Liver (tissue), 10 donors: ENCODE measurements at places on chromosomes 7 and 10. TPM values are rescaled to one million over a fixed set of nuclear protein-coding genes. Genes with fewer than 3 reads are reported as not detected.

COBL gene
- polyA plus RNA-seq, result 12.8 TPM

- no peak for DNase-seq
Observed at GRCh38 chr10:88383276-88383675, 199.8 kb downstream of the RNLS start.

ELN gene
- 2.7 TPM for polyA plus RNA-seq

DNA sequence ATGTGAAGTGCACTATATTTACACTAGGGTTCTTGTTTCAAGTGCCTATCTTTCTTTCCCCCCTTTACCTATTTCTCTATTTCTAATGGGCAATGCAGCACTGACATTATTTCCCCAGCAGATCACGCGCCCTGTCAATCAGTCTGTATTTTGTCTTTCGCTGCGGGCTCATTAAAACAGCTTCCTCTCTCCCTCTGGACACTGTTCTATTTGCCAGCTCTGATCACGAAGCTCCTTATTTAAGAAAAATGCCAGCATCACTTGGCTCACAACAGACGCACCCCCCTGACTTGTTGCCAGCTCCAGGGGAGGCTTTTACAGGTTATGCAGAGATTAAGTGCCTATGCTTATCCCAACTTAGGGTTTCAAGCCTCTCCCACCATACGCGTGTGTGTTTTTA, 78.5 kb downstream of the EBF3 start:
- DNase-seq, result no peak

NYAP1 gene
- polyA plus RNA-seq, result not detected

HMX3 gene
- not detected for polyA plus RNA-seq

DNA sequence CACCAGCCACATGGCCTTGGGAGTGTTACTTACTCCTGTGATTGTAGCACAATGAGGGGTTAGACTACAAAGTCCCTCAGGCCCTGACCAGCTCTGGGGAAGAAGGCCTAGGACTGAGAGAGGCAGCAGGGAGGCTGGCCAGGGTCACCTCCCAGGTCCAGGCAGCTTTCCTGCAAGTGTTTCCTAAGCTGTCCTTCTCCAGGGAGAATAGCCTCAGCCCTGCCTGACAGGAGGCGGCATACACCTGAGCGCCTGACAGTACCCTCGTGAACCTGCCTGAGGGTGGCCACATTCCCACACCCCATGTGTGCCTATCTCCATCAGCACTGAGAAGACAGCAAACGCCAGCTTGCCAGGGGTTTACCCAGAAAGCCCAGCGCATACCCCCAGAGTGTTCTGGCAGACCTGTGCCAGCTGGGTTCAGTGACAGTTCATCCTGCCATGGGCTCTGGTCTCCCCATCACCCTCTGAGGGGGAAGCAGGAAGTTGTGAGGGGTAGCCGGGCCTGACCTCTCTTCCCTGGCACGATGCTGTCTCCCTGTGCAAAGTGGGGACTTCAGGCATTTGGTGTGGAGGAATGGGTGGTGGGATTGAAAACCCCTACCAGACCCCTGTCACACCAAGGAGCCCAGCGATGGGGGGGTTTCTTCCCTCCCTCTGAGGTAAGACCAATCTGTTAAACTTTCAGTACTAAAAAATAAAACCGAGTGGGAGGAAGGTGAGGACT, 56.3 kb upstream of the CAMK2B start:
- no peak for DNase-seq

SLC39A12 gene
- not detected for polyA plus RNA-seq

GTPBP10 gene
- polyA plus RNA-seq, result 7.2 TPM

- DNase-seq, result no peak
Observed at GRCh38 chr10:130377986-130378540, 241.9 kb downstream of the GLRX3 start.

- DNase-seq, result no peak
Observed at GRCh38 chr7:1508277-1508758, 4.1 kb upstream of the INTS1 start.

DNA sequence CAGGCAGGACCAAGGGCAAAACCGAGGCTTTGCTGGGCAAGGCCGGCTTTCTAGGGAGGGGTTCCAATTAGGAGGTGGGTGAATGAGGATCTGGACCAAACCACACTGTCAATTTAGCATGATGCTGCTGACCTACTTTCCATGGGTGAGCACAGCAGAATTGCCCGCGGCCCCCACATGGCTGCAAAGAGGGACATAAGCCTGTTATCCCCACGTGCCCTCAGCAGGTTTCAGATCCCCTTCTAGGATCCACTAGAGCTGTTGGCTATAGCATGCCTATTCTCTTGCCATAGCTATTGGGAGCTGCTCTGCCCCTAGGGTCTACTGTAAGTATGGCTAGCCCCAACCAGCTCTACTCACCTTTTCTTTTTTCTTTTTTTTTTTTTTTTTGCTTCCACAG, 102.8 kb downstream of the COL13A1 start:
- no peak for DNase-seq

GRCh38 chr7:73952266-73952665, 75.7 kb upstream of the ELN start:
- no peak for DNase-seq

DNA sequence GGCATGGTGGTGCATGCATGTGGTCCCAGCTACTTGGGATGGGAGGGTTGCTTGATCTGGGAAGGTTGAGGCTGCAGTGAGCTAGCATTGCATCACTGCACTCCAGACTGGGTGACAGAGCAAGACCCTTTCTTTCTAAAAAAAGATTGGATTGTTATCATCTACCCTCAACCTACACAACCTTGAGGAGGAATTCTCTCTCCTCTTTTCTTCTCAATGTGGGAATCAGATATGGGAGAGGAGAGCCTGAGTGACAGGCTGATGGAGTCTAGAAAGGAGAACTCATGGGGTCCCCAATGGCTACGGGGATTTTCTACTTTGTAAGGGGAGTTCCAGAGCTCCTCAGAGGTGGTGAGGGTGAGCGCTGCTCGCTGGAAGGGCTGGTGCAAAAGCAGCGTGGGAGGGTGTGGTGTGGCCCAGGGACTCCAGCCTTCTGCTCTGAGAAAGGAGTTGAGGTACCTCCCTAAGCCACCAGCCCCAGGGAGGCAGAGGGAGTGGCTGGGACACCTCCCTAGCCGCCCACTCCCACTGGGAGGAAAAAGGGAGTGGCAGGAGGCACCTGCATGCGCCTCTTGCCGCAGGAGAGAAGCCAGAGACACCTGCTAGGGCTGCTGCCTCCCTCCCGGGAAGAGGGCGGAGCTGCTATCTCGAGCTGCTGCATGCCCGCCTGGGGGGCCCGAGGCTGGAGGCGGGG, 48.4 kb downstream of the GATA3 start:
- DNase-seq, result no peak

DNA sequence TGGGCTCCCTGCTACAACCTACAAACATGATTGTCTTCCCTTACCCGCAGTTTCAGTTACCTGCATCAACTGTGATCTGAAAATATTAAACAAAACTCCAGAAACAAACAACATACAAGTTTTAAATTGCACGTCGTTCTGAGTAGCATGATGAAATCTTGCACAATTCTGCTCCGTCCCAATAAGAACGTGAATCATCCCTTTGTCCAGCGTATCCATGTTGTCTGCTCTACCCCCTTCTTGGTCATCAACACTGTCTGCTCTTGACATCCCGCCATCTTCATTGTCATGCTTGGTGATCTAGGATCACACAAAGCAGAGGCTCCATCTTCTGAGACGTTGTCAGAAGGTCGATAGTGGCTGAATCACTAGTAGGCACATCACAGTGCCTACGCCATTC, 53.9 kb downstream of the ACADSB start:
- no peak for DNase-seq

BTBD16 gene
- 2.8 TPM for polyA plus RNA-seq

DNA sequence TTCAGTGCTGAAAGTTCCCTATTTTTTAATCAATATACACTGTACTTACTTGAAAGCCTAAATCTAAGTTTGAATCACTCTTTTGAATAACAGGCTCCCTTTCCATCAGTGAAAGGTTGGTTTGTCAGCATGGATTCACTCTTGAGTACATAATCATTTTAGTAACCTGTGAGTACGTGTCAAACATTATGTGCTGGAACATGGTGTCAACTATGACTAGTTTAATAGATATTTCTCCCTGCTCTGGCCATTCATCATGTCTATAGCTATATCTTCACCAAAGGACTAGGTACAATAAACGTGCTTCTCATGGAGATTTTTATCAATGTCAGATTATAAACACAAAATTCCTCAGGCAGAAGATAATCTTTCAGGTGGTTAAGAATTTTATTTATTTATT, 61.7 kb upstream of the MDFIC start:
- DNase-seq, result no peak
